ENCODE measurements at places on chromosomes 5 and 9.
A peak's percentile ranks its signal among the peaks of the same experiment; 100 is the strongest.

GRCh38 chr5:96297290-96297689 is 135.8 kb downstream of the PCSK1 start:
- H3K4me3 ChIP-seq: no peak overlapping the region
- H3K27ac ChIP-seq: no peak overlapping the region

- no peaks in the 10 kb centered on the region for H3K36me3 ChIP-seq
- H3K27ac ChIP-seq: peak overlapping the region; percentile 17
- H3K27me3 ChIP-seq: peaks cover 8% of the 10 kb centered on the region
- DNase-seq: no peak
- no peaks in the 10 kb centered on the region for H3K4me1 ChIP-seq
These were observed 84.3 kb upstream of the PPP2R2B start for GRCh38 chr5:146962801-146963355.

DNA sequence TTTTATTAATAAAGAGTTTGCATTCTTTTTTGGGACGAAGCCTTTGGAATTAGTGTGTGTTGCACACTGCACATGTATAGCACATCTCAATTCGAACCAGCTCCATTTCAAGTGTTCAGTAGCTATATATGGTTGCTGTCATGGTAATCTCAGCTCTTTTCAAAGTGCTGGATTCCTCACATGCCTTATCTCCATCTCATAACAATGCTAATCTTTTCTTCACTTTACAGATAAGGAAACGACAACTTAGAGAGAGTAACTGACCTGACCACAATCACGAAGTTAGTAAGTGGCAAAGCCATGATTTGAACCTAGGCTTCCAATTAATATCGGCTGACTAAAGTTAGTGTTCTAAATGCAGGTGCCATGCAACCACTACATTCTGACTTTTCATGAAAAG is 204.8 kb upstream of the RASEF start:
- no peak overlapping the region for H3K4me3 ChIP-seq
- H3K27me3 ChIP-seq: no peaks in the 10 kb centered on the region
- H3K27ac ChIP-seq: no peak overlapping the region
- H3K36me3 ChIP-seq: no peaks in the 10 kb centered on the region

DNA sequence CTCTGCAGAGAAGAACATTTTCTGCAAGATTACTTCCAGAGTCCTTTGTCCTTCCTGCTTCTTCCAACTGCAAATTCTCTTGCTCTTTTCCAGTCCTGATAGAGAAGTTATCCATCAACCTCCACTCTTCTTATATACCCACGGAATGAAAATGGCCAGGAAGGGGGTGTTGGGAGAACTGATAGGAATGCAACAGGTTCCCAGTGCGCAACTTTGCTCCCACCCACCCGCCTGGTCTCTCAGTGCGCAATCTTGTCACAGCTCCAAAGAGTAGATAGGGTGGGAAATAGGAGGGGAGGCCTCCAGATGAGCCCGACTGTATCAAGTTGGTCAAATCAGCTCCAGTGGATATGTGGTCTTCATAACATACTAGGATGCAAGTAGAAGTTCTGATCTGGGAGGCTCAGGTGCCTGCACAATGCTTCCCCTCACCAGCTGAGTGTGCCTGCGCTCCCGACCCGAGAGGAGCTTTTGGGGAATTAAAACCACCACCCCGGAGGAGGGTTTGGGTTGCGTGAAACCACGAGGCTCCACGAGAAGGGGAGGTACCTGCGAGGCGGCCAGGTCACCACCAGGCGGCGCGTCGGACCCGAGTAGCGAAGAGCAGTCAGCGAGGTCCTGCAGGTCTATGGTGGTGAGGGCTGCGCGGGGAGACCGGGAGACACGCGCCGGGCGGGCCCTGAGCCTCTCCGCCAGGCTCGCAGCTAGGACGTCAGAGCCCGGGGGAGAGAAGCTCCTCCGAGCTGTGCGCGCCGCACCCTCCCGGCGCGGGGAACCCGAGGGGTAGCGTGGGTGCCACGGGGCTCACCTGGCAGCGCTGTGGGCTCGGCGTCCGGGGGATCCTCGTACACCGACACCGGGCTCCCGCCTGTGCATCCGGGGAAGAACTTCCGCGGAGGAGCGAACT is 835 bp downstream of the MCIDAS start:
- peak; percentile 85 for DNase-seq
- no peak overlapping the region for H3K27ac ChIP-seq
- H3K36me3 ChIP-seq: no peaks in the 10 kb centered on the region
- peaks cover 48% of the 10 kb centered on the region for H3K4me1 ChIP-seq
- peak overlapping the region; percentile 79 for H3K4me3 ChIP-seq

DNA sequence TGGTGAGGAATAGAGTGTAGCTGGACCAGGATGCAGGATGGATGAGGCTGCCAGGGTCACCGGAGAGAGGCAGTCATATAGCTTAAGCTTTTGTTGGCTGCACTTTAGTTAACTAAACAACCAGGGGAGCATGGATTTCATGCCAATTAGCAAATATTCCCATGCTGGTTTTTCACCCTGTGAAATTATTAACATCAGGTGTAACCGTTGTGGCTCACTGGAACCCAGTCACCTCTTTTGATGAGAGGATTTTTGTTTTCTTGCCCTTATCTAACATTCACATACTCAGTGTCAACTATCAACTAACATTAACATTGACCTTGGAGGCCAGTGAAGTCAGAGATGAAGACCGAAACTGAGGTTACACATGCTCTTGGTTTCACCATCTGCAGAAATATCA is 97.2 kb upstream of the BASP1 start:
- H3K27me3 ChIP-seq: peaks cover 11% of the 10 kb centered on the region
- no peaks in the 10 kb centered on the region for H3K36me3 ChIP-seq
- peaks cover 7% of the 10 kb centered on the region for H3K4me1 ChIP-seq
- H3K27ac ChIP-seq: no peak overlapping the region
- no peak for DNase-seq
- H3K4me3 ChIP-seq: no peak overlapping the region

- peak overlapping the region; percentile 3 for H3K27ac ChIP-seq
- peaks cover 12% of the 10 kb centered on the region for H3K4me1 ChIP-seq
- DNase-seq: peak; percentile 6
- peak overlapping the region; percentile 19 for H3K4me3 ChIP-seq
These were observed 167.0 kb upstream of the CDKN2B start for GRCh38 chr9:22175972-22176545.

DNA sequence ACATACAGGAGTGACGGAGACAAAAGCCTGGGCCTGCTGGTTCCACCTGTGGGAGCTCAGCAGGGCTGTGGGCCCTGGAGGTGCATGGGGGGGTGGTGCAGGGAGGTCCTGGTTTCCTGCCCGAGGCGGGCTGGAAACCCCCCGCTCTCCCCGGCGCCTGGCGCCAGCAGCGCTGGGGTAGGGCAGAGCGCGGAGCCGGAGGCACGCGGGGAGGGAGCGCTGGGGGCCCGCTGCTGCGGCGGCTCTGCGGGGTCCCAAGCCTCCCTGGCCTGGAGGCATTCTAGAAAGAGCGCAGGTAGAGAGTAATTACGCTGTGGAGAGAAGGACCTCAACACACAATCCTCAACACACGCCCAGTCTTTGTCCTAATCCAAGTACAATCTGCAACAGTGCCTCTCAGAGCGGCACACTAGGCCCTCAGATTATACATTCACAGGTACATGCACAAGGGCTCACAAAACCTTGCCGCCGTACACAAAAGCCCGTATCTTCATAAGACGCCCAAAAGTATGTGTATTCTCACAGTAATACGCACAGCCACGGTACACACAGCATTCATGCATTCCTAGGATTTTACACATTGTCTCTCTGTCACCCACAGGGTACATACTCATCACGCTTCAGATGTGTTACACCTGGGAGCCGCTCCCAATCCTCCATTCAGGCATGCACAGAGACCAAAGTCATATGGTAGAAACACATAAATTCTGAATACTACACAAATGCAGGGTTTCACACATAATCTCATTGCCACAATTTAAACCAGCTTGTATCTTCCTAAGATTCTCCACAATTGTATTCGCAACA is 2.1 kb upstream of the HAND1 start:
- peaks cover 53% of the 10 kb centered on the region for H3K4me1 ChIP-seq
- no peak for DNase-seq
- no peak overlapping the region for H3K27ac ChIP-seq
- H3K36me3 ChIP-seq: peaks cover 3% of the 10 kb centered on the region

DNA sequence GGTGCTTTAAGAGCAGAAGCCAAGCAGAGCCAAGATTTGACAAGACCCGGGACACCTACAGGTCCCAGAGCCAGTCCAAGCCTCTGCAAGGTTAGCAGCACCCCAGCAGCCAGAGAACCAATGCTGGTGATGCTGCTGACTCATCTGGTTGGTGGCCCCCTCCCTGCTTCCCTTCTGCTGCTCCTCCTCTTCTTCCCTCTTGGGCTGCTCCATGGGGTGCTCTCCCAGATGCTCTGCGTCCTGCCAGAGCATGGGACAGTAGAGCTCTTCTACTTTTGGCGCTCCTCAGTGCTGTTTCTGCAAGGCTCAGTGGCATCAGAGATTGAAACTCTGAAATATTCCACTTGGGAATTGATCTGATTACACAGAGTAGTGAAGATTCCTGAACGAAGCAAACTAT is 76.1 kb upstream of the SAP30L start:
- H3K4me1 ChIP-seq: no peaks in the 10 kb centered on the region
- DNase-seq: no peak
- H3K27me3 ChIP-seq: no peaks in the 10 kb centered on the region
- H3K27ac ChIP-seq: no peak overlapping the region

GRCh38 chr9:33230756-33231622 is 9.0 kb upstream of the SPINK4 start:
- no peaks in the 10 kb centered on the region for H3K27me3 ChIP-seq
- H3K27ac ChIP-seq: no peak overlapping the region
- H3K4me1 ChIP-seq: peaks cover 9% of the 10 kb centered on the region
- no peak for DNase-seq

- H3K4me1 ChIP-seq: peaks cover 78% of the 10 kb centered on the region
- peak; percentile 53 for DNase-seq
- H3K27ac ChIP-seq: peak within 1 kb of the TSS; percentile 96
- H3K36me3 ChIP-seq: no peaks in the 10 kb centered on the region
- no peaks in the 10 kb centered on the region for H3K27me3 ChIP-seq
These were observed at the start of gene GLRX for GRCh38 chr5:95822542-95823181. Gene GLRX, minus strand, starts transcription at chr5:95822726. Its CDS starts 64 bp downstream, at chr5:95822662.

DNA sequence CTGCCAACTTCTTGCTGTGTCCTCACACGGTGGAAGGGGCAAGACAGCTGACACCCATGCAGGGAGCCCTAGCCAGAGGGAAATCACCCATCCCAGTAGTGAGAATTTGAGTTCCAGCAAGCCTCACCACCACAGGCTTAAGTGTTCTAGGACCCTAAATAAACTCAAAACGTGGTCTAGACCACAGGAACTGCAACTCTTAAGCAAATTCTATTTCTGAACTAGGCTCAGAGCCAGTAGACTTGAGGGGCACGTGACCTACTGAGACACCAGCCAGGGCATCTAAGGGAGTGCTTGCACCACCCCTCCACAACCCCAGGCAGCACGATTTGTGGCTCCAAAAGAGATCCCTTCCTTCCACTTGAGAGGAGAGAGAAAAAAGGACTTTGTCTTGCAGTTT is 96.0 kb upstream of the PHF24 start:
- no peak overlapping the region for H3K27ac ChIP-seq
- DNase-seq: no peak
- peaks cover 7% of the 10 kb centered on the region for H3K36me3 ChIP-seq
- no peaks in the 10 kb centered on the region for H3K4me1 ChIP-seq
- no peak overlapping the region for H3K4me3 ChIP-seq
- H3K27me3 ChIP-seq: peaks cover 21% of the 10 kb centered on the region

- peaks cover 52% of the 10 kb centered on the region for H3K4me1 ChIP-seq
- H3K4me3 ChIP-seq: no peak overlapping the region
- no peak for DNase-seq
- no peak overlapping the region for H3K27ac ChIP-seq
These were observed 10.7 kb downstream of the MARCHF6 start for GRCh38 chr5:10364186-10364689.

GRCh38 chr5:100800562-100800961 is 102.5 kb downstream of the ST8SIA4 start:
- no peak overlapping the region for H3K27ac ChIP-seq
- no peak overlapping the region for H3K4me3 ChIP-seq
- no peak for DNase-seq
- peaks cover 19% of the 10 kb centered on the region for H3K36me3 ChIP-seq
- H3K4me1 ChIP-seq: no peaks in the 10 kb centered on the region
